ENCODE measurements at places on chromosomes 12 and 14.

- DNase-seq: no peak
These were observed 8.6 kb upstream of the OAS2 start for GRCh38 chr12:112969547-112970306.

DNA sequence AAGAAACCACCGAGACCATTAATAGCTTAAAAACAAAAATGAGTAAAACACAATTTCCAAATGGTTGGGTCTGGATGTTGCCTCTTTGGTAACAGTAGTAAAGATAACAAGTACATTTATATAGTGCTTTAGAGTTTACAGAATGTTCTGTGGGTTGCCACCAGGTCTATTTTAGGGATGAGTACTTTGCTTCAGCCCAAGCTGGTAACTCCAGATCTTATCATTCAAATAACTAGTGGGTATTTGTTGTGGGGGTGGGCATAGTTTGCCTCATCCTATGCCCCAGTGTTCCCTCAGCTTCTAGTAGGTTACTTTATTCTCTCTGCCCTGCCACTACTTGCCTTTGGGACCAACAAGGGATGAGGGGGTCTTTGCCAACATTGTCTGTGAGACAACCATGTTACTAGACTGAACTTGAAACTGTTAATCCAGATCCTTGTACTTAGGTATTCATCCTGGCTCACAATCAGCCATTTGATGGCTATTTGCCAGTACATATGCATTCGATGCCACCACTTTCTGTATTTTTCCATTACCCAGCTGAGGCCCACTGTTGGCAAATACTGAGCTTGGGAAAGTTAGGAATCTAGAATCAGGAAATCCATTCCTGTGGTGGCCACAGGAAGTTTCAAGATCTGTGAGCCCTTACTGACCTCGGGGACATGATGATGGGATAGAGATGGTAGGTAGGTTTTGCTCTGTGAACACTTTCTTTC is 17.6 kb upstream of the AKAP6 start:
- no peak for DNase-seq

DNA sequence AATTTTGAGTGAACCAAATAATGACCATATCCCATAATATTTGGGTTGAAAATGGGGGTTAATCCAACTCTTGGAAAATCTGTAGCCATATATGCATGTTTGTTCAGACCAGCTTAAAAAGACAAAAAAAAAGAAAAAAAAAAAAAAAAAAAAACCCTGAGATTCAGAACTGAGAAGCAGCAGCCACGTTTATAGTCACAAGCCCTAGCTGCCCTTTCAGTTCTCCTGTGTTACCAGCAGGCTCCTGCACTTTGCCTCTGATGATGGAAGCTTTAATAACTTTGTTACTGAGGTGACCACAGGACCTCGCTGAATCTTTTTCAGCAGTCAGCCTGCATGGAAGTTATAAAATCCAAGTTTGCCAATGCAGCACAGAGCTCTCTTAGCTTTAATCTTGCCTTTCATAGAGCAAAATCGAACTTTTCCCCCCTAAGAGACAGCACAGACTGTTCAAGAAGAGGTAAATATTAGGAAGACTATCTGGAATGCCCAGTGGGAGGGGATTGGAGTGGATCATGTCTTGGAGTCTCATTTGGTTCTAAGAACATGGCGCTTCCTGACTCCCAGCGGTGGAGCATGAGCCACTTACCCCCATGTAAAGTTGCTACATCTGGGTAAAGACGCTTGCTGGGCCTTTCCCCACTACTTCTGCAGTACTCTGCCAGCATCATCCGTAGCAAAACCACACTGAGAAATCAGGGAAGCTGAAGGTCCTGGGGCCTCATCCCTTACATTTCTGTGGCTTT is 20.6 kb downstream of the GNG2 start:
- DNase-seq: no peak

- DNase-seq: no peak
These were observed 13.9 kb downstream of the ANKRD9 start for GRCh38 chr14:102495491-102496330.

- DNase-seq: no peak
These were observed 61.6 kb downstream of the SPPL3 start for GRCh38 chr12:120842595-120842994.

DNA sequence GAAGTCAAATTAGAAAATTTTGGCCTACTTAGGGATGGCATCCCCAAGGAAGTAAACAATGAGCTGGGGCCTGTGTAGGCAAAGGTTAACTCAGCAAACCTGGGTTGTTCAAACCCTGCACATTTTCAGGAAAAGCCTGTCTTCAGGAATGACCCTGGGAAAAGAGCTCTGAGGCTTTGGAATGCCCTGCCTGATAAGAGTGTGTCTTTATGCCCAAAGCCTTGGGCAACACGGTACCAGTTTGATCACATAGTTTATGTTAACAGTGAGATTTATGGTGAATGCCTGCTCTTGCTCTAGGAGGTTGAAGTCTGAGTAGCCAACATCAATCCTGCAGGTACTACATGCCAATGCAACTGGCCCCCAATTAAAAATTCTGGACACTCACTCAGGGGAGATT is 28.2 kb upstream of the STAB2 start:
- DNase-seq: no peak

DNA sequence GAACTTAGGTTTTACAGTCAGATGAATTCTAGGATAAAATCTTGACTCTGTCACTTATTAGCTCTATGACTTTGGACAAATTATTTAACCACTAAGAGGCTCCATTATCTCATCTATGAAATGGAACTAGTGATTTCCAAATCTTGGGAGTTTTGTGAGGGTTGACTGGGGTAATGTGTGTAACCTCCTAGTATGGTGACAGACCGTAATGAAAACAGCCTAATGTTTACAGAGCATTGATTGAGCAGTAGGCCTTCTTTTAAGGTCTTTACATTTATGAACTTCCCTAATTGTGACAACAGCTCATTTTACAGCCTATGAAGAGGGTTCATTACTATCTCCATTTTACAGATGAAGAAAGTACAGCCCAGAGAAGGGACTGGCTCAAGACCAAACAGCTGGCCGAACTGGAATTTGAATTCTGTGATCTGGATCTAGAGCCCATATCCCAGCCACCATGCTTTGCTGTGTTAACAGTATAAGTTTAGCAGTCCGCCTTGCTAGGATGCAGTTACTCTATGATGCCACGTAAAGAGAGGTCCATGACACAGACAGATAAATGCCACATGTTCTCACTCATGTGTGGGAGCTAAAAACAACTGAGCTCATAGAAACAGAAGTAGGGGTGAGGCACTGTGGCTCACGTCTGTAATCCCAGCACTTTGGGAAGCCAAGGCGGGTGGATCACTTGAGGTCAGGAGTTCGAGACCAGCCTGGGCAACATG is 9.1 kb upstream of the FBXL14 start:
- no peak for DNase-seq

GRCh38 chr12:8082808-8083100 is 680 bp downstream of the NECAP1 start:
- no peak for DNase-seq

DNA sequence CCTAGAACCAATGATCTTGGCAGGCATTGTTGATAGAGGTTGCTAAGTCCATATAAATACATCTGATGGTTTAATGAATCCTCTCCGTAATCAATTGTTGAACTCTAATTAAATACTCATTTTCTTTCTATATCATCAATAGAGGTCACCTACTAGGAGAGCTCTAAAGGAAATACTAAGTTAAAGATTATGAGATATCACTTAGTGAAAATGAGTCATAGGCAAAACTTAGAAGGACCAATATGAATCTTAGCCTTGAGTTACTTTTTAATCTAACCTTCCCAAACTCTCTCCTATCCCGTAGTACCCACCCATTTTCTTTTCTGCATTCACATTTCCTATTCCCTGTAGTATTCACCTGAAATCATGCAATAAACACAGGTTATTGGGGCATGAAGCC is 50.2 kb downstream of the MBIP start:
- no peak for DNase-seq
